ENCODE measurements at places on chromosomes 11 and 22.

- no peak for DNase-seq
Measured at GRCh38 chr11:35639591-35640179, 21.4 kb downstream of the FJX1 start.

DNA sequence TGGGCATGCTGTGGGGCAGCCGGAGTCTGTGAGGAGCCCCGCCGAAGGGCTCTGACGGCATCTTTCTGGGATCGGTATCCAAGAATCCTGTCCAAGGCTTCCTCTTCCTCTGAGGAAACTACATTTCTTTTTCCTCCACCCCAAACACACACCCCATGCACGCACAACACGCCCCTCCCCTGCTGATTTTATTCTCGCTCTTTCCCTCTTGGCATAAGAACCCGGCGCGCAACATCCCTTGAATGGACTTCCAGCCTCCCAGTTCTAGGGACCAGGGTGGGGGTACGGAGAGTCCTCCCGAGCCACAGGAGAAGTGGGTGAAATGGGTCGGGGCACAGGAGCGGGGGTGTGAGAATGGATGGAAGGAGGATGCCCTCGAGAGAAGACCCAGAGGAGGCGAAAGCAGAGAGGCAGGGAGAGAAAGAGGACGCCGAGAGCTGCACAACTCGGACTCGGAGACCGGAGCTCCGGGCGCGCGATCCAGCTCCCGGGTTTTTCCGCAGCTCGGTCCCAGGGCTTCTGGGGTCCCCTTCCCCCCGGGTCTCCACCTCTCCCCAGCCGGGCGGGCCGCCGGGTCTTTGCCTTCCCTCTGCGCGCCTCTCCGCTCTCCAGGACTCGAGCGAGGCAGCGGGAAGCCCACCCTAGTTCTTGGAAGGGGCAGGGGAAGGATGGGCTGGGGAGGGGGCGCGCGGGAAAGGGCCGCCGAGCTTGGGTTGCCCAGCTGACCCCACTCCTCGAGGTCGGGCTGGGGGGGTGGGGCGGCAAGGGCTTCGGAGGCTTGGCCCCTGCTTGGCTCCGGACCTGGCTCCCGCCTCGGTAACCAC is 1.5 kb upstream of the LARGE1 start:
- peak; percentile 91 for DNase-seq

DNA sequence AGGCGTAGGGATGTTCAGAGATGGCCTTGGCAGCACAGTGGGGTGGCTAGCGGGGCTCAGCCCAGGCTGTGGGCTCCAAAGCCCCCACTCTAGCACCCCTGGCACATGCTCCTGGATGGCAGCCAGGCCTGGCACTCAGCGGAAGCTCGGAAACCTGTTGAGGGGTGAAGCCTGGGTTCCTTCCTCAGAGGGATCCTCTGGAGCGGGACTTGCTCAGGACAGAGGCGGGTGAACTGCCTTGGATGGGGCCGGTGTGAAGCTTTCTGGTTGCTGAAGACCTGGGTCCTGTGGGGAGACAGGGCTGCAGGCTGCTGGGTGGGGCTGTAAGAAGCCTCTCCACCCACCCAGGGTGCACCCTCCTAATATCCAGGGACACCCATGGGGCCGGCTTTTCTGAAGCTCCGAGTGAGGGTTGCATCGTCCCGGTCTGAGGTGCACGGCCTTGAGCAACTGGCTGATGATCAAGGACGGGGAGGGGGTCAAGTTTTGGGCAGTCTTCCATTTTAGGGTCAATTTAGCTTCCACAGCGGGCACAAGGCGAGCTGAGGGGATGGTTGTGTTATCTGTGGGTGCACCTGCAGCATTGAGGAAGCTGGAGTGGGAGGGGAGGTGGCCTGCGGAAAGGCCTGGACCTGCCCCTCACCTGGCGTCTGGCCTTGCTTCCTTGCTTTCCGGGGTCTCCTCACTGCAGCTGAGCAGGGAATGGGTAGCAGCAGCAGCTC is 5.2 kb downstream of the MRGPRE start:
- DNase-seq: no peak

DNA sequence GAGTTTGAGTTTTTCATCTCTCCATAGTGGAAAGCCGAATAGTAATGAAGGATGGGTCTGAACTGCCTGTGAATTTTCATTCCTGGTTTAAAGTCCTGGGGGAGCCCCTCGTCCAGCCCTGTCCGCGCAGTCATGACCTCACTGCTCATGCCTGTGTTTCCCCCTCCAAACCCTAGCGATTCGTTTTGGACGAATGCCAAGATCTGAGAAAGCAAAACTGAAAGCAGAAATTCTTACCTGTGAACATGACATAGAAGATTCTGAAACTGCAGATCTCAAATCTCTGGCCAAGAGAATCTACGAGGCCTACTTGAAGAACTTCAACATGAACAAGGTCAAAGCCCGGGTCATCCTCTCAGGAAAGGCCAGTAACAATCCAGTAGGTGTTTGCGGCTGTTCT is 30.5 kb downstream of the CDPF1 start:
- DNase-seq: no peak

DNA sequence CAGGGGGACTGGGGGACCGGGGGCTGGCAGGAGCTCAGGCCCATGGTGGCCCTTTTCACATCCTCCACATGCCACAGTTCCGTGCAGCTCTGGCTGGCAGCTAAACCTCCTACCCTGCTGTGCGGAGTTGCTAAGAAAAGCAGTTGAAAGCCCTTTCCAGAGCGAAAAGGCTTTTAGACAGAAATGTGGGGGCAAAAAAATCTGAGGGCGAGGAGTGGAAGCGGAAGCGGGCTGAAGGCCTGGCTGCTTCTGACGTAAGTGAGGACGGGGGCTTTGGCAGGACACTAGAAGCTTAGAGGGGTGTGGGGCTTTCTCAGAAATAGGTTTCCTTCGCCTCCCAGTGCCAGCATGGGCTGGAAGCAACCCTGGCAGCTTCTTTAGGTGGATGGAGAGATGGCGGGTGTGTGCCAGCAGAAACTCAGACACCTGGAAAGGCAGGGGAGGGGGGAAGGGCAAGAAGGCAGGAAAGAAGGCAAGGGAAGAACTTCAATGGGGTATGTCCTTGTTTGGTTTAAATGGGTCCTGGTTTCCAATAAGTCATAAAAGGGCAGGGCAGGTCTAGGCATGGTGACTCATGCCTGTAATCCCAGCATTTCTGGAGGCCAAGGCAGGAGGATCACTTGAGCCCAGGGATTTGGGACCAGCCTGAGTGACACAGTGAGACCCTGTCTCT is 11.2 kb upstream of the DGKZ start:
- DNase-seq: no peak

GRCh38 chr11:69640260-69640994 is 529 bp upstream of the CCND1 start:
- DNase-seq: peak; percentile 78

GRCh38 chr22:31291481-31292235 is 630 bp downstream of the PIK3IP1 start:
- peak; percentile 57 for DNase-seq

- DNase-seq: no peak
Measured at GRCh38 chr11:115297330-115297729, 206.9 kb downstream of the CADM1 start.
